ENCODE measurements at places on chromosomes 7 and 10. TPM values are rescaled to one million over a fixed set of nuclear protein-coding genes. Genes with fewer than 3 reads are reported as not detected.

GPR15LG gene
- not detected for polyA plus RNA-seq

SNX10 gene
- 219 TPM for polyA plus RNA-seq

C7orf57 gene
- polyA plus RNA-seq = not detected

- no peak overlapping the region for H3K4me3 ChIP-seq
- DNase-seq = no peak
- H3K4me1 ChIP-seq = peaks cover 62% of the 10 kb centered on the region
- no peaks in the 10 kb centered on the region for H3K27me3 ChIP-seq
Observed at GRCh38 chr7:130927062-130927461, 193.1 kb upstream of the KLF14 start.

DNA sequence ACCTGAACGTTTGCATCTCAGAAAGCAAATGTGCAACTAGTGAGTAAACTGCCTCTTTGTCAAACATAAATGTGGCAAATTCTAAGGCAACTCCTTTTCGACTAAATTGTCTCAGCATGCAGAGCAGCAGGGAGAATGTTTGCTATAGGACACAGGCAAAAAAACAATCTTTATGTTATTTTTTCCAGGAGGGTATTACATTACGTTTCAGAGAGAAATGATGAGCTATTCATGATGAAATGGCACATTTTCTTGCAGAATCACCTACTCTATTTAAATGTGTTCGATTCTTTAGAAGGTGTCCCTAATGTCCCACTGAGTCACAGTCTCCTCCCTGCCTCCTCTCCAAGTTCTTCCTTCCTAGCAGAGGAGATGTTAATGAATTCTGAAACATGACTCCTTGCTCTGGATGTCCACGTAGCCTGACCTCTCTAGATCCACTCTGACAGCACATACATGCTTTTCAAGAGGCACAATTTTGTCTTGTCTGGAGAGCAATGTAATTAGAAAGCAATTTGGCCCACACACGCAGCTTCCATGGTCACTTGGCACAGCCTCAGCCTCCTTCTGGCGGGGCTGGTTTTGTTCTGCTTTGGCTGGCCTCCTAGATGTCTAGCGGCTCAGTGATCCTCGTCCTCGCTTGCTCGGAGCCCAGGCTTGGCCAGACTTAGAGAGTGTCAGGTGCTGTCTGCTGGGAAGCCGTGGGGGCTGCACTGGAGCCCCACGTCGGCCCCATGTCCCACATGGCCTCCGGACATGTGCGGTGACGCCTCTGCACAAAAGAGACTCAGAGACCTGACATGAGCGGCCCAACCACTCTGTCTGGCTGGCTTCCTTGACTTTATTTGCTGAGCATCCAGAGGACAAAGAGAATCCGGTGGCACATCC, 125.7 kb upstream of the ZNF438 start:
- no peak overlapping the region for H3K27ac ChIP-seq
- H3K27me3 ChIP-seq = no peaks in the 10 kb centered on the region
- H3K4me1 ChIP-seq = no peaks in the 10 kb centered on the region
- no peaks in the 10 kb centered on the region for H3K36me3 ChIP-seq

DNA sequence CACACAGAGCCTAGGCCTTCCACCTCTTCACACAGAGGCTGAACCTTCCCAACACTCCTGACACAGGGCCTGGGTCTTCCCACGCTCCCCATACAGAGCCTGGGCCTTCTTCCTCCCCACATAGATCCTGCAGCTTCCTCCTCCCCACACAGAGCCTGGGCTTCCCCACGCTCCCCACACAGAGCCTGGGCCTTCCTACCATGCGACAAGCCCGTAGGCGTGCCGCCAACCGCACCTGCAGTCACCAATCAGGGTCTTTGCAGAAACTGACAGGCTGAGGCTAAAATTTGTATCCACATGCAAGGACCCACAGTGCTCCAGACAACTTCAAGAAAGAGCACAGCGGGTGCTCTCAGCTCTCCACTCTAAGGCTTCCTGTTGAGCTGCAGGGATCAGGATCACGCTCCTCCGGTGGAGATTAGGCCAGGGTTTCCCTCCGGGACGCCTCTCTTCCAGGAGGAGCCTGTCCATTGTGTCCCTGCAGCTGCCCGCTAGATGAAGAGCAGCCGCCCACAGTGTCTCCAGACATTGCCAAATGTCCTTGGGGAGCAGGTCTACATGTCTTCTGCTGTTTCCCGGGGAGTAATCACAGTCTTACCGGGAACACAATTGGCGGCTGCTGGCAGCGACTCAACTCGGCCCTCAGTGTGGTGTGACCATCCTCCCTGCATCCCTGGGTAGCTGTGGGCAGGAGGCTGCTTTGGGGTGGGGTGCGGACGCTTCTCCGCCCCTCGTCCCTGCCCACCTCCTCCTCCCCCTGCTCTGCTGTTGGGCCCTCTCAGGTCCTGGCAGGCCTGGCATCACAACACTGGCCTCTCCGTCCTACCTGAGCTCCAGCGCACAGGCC, 9.7 kb downstream of the CFAP46 start:
- no peaks in the 10 kb centered on the region for H3K36me3 ChIP-seq
- no peak overlapping the region for H3K4me3 ChIP-seq
- no peaks in the 10 kb centered on the region for H3K27me3 ChIP-seq
- no peak for DNase-seq

GRCh38 chr7:54090652-54091213, 451.4 kb upstream of the VSTM2A start:
- H3K4me1 ChIP-seq = no peaks in the 10 kb centered on the region

Measured in CD14-positive monocyte (primary cell).